Uterus (tissue), 4 donors: ENCODE measurements at places on chromosomes 12 and 14. TPM values are rescaled to one million over a fixed set of nuclear protein-coding genes. Genes with fewer than 3 reads are reported as not detected.

GRCh38 chr12:132955094-132956010, 754 bp downstream of the ZNF605 start:
- no peaks in the 10 kb centered on the region for H3K36me3 ChIP-seq
- H3K4me3 ChIP-seq, result peak overlapping the region; percentile 92
- H3K27ac ChIP-seq, result peak overlapping the region; percentile 94
- H3K4me1 ChIP-seq, result no peaks in the 10 kb centered on the region

DNA sequence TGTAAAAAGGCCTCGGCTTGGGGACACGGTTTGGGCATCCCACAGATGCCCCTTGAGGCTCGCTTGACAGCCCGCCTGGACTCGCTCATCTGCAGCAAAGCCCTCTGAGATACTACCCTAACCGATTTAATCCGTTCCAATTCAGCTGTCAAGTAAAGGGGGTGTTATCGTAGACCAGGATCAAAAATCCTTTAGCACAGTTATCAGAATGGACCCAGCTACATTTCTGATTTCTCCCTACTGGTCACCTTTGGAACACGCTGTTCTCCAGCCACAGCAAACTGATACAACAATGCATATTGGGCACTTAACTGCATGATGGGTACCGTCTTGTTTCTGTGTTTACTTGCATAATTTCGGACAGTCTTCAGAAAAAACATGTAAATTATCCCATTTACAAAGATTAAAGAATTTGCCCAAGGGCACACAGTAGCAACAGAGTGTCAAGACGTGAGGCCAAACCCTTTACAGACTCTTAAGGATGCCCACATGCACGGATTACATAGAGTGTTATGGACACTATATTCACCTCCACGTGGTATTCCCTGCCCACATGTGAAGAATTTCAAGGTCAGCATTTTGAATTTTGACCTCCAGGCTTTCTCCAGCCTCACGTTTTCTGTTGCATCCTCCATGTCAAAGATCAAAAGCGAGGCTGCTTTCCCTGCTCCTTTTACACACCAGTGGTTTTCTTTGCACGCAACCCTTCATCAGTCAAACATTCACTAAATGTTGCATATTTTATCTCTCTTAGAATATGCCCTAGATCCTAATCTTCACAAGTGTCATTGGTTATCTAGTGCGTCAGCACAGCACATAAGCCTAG, 3.2 kb upstream of the DUSP6 start:
- no peak overlapping the region for H3K27ac ChIP-seq
- H3K36me3 ChIP-seq, result no peaks in the 10 kb centered on the region
- H3K4me3 ChIP-seq, result no peak overlapping the region
- DNase-seq, result no peak
- H3K27me3 ChIP-seq, result no peaks in the 10 kb centered on the region
- H3K4me1 ChIP-seq, result no peaks in the 10 kb centered on the region

DNA sequence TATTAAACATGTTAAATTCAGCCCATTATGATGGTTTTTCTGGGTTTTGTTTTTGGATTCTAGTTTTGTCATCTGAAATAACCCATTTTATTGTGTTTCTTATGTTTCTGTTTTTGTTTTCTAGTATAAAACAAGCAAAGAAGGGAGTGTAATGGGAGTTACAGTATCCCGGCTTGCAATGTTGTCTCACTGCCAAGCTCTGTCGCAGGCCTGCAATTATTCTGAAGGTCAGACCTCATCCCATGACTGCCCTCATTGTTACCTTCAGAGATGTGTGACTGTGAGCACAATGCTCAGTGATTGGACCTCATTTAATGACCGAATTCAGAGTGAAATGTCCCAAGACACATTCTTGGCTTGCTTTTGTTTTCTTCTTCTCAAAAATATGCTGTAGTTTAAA, 73.0 kb upstream of the ATF1 start:
- no peak overlapping the region for H3K4me3 ChIP-seq
- H3K36me3 ChIP-seq, result no peaks in the 10 kb centered on the region
- H3K4me1 ChIP-seq, result no peaks in the 10 kb centered on the region
- H3K27ac ChIP-seq, result no peak overlapping the region
- DNase-seq, result no peak

- no peak overlapping the region for H3K4me3 ChIP-seq
- H3K4me1 ChIP-seq, result no peaks in the 10 kb centered on the region
- H3K27ac ChIP-seq, result no peak overlapping the region
- H3K27me3 ChIP-seq, result no peaks in the 10 kb centered on the region
- H3K36me3 ChIP-seq, result no peaks in the 10 kb centered on the region
- DNase-seq, result no peak
These were observed 86.4 kb upstream of the RFLNA start for GRCh38 chr12:124208489-124208888.

DNA sequence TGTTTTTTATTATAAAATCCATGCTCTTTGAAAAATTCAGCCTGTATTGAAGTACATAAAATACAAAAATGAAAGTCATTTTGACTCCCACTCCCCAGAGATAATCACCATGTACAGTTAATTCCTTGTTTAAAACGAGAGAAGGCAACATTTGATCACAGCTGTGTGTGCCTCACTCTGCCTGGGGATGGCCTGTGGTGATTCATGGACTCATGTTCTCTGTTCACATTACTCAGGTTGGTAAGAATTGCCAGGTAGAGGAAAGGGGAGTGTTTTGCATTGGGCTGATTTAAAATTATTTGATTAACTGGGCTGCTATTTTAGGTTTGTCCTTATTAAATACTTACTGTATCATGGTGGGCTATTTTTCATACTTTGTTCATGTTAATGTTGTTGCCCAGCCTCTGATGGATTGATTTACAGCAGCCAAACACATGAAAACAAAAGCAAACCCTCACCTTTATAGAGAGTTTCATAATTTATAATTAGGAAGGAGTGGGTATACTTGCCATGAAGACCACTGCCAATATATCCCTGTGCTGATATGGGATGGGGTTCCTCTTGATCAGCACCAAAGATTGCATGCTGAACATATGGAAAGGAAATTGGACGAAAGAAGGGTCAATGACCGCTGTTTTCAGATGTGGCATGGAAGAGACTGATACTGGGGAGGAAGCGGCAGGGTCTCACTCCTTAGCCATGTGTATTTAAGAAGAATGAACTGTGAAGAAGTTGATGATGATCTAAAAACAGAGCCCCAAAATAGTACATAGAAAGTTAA, 3.0 kb downstream of the ZBTB1 start:
- H3K4me1 ChIP-seq, result no peaks in the 10 kb centered on the region
- H3K27ac ChIP-seq, result peak overlapping the region; percentile 99
- no peak overlapping the region for H3K4me3 ChIP-seq
- H3K27me3 ChIP-seq, result no peaks in the 10 kb centered on the region
- DNase-seq, result no peak
- no peaks in the 10 kb centered on the region for H3K36me3 ChIP-seq

Gene TTC7B
- total RNA-seq, result 15.3 TPM

Gene PRICKLE1
- total RNA-seq, result 5.9 TPM

Gene TEDC1
- not detected for total RNA-seq
